Activated T-cell treated with anti-CD3 and anti-CD28 coated beads for 24 hours (primary cell): ENCODE measurements at places on chromosomes 6 and 20.

DNA sequence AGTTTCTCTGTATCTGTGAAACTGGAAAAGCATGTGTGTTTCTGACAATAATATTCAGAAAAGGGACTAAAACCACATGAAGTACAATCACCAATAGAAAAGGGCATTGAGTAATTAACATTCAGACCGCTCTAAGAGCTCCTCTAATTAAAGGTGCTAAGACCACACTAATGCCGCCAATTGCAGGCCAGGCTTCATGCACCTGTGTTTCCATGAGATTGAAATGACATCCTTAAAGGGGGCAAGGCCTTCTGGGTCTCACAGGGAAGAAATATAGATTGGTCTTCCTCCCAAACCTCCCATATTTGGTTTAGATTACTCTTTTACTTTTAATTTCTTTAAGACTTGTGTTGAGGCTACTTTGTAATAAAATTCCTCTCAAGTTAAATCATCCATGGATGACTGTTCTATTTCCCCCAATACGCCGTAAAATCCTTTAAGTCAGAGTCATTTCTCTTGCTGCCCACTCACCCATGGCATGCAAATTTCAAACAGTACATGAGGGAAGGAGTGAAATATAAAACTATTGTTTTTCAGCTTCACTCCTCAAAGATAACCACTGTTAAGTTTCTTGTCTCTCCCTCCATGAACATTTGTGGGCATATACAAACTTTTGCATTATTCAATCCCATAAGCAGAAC, 110.6 kb downstream of the UBE3D start:
- DNase-seq: no peak

DNA sequence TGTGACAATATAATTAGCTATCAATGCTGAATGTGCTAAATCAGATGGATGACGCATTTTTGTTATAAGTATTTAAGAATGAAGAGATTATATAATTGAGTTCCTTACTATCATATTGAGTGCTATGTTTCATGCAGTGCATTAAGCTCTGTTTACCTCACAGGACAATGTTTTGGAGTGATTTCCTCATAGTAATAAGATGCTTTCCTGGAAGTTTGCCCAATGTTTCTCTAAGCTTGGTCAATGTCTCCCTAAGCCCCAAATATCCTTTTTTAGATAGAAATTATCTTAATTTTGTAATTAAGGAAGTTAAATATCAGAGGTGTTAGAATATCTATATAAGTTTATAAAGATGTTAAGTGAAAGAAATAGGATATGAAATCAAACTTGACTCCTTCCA, 489.6 kb downstream of the MMUT start:
- DNase-seq: no peak

DNA sequence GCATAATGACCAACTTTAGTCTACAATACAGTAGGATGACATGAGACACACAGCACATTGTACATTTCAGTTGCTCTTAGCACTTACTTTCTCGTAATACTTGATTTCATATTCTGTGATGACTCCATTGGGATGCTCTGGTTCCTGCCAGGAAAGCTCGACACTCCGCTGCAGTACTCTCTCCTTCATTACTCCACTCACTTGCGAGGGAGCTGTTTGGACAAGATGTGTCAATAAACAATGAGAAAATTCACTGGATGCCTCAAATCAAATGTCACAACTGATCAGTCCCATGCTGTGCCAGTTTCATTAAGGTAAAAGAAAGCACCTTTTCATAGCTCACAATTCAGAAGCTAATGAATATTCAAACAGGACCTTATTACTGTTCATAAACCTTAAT, 147.1 kb downstream of the EPHA7 start:
- DNase-seq: no peak

- DNase-seq: no peak
These were observed 55.3 kb upstream of the CEP85L start for GRCh38 chr6:118706702-118707101.

- DNase-seq: peak; percentile 35
These were observed 77.5 kb downstream of the FKBP5 start for GRCh38 chr6:35611240-35611639.

DNA sequence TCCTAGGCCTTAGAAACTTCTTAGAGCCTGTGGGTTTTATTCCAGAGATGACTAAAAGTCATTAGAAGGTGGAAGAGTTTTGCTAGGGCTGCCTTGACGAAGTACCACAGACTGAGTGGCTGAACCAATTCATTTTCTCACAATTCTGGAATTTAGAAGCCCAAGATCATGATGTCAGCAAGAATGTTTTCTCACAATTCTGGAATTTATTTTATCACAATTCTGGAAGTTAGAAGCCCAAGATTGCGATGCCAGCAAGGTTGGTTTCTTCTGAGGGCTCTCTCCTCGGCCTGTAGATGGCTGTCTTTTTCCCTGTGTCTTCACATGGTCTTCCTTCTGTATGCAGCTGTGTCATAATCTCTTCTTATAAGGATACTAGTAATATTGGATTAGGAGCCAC, 672.9 kb upstream of the MARCKS start:
- DNase-seq: no peak

- no peak for DNase-seq
These were observed 28.2 kb downstream of the ZFAND3 start for GRCh38 chr6:37847704-37848103.

DNA sequence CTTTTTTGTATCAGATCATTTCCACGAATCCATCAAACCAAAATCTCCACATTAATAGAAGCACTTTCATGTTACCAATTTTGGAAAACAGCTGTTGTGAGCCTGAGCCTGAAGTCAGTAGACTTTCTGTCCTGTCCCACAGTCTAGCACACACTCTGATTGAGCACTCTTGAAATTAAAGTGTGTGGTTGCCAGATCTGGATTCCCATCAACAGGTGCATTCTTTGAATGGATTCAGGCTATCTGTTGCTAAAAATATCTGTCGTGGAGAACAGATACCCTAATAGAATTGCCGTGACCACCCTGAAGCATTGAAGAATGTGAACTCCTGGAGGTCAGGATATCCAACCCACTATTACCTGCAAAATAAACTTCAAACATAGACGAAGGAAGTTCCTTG, 73.3 kb downstream of the TFAP2A start:
- DNase-seq: no peak

- no peak for DNase-seq
These were observed 445 bp downstream of the RAB32 start for GRCh38 chr6:146543940-146544615.

GRCh38 chr6:79038061-79038460, 40.0 kb downstream of the PHIP start:
- no peak for DNase-seq

DNA sequence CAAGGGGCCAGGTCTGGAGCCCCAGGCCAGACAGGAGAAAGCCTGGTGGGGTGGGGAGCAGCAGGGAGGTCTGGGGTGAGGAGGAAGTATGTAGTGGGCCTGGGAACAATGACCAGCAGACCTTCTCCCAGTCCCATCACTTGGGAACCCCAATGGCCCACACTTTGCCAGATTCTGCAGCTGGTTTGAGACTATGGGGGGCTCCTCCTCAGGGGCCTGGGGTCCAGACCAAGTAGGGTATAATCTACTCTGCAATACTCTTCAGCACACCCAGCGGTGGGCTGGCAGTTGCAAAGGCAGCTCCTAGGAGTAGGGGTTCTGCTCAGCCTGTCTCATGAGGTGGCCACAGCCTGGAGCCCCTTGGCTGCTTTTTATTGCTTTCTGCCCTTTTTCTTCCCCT, 52.8 kb downstream of the NPEPL1 start:
- no peak for DNase-seq

GRCh38 chr6:24009319-24009718, 116.7 kb upstream of the NRSN1 start:
- no peak for DNase-seq

DNA sequence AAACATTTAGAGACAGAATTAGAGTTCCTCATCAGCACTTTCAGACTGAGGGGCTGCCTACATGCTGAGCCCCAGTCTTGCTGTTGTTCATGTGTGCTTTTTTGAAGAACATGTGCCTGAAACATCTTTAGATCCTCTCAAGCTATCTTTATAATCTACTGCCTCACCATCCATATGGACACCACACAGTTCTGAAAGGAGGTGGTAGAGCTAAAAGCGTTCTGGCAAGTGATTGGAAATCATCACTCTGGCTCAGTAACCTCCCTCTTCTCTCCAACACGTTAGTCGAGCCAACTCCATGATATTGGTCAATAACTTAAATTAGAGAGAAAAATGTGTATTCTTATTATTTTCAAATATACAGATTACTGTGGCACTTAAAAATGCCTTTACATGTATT, 40.6 kb downstream of the CLVS2 start:
- no peak for DNase-seq

DNA sequence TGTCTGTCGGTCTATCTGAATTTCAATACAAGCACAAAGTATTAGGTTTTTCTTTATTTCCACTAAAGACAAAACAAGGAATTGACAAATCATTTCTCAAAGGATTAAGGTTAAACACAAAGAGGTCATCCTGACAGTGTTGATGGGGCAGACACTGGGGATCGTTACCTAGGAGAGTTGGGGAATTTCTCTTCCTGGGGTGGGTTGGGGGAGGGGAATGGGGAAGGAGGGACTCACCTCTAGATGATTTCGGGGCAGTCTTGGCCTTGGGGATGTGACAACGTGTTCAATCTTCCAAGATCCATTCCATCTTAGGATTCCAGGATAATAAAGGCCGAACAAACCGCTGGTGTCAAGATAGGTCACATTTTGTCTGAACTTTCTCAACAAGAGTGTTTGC, 35.4 kb upstream of the FOXA2 start:
- no peak for DNase-seq

- DNase-seq: no peak
These were observed 304.1 kb downstream of the LAMA2 start for GRCh38 chr6:129186988-129187387.

- DNase-seq: no peak
These were observed 199.2 kb upstream of the MYLIP start for GRCh38 chr6:15929685-15930084.

DNA sequence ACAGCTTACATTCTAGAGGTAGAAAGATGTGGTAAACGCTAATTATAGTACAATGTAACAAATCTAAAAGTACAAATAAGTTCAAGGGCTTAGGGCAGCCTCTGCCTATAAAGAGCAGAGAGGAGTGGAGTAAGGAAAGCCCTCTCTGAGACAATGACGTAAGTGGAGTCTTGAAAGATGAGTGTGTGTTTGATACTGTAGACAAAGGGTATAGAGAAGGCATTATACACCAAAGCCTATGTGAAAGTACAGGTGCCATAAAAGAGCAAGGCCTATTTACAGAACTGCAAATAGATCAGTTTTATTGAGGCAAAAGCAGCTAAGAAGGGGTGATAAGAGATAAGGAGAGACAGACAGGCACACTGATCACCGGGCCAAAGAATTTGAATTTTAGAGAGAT, 10.9 kb downstream of the GOPC start:
- no peak for DNase-seq

DNA sequence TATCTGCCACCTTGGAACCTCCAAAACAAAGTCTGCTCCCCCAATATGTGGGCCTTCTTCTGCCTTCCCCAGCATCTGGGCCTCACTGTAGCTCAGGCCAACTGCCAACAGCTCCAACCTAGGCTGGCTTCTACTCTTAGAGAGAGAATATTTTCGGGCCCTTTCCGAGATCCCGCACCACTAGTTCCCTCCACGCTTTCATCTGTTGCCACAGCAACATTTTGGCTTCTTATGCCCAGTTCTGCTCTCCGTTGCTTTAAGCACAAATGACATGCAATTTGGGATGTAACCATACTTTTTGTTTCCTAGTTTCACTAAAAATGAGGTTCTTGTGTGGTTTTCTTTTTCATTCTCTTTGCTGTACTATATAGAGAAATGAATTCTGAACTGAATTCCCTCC, 33.6 kb downstream of the PSMB9 start:
- DNase-seq: no peak

- DNase-seq: no peak
These were observed 126.6 kb downstream of the TAF4 start for GRCh38 chr20:61938839-61939690.

DNA sequence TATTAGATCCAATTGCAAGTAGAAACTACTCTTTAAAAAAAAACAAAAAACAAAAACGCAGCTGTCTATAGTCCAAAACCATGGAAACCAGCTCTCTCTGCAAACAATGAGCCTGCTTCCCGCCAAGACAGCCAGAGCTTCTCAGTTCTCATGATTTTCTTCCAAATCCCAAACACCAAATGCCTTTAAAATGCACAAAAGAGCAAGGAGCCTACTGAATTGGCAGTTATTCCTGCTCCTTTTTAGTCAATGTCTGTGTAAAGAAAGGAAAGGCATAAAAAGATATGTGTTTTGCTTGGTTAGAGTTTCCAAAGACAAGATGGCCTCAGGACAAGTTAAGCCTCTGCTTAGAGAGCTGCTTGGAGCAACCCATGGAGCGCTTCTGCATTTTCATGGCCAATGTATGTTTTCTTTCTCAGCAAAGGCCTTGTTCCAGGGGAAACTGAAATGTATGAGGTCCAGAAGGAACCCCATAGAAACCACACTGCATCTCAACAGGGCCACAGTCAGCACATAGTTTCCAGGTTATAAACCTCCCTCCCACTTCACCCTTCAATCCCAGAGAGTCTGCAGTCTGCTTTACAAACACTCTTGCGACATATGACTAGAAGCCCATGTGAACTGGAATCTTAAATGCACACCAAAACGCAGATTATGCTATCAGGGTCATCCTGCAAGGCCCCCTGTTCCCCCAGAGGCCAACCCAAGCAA, 209.3 kb upstream of the TAB2 start:
- DNase-seq: no peak

- DNase-seq: no peak
These were observed 69.5 kb upstream of the ELOVL5 start for GRCh38 chr6:53418288-53418687.

DNA sequence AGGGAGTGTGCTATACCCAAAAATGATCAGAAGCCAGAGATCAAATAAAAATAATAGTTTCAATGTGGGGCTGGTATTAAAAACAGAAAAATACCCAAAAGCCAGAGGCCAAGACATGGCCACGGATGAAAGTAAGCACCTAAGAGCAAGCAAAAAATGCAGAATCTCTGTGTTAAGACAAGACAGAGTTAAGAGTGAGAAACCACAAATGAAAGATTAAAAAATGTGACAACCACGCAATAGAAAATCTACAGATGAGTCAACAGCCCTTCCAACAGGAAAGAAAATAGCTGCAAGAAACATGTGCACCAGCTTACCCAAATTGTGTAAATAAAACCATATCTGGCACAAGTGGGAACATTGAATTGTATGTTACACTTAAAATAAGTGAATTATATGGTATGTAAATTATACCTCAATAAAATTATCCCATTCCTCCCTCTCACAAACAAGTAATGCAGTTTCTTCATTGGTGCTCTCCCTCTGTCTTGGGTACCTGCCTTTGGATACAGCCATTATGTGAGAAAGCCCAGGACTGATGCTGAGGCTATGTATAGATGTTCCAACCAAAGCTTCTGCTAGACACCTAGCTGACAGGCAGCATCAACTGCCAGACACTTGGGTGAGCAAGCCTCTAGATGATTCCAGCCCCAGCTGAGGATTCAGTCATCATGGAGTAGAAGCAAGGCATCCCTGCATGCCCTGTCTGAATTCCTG, 55.3 kb upstream of the UFL1 start:
- no peak for DNase-seq

DNA sequence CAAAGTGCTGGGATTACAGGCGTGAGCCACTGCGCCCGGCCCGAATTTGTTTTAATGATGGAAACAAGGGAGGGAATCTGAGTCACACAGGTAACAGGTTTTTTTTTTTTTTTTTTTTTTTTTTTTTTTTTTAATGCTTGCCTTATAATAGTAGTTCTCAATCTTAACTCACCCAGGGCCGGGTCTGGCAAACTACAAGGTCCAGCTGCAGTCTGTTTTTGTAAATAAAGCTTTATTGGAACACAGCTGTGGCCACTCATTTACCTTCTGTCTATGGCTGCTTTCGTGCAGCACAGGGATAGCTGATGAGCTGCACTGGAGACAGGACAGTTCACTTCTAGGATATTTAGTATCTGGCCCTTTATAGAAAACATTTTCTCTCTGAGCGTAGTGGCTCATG, 58.0 kb downstream of the TFAP2C start:
- no peak for DNase-seq
